ENCODE measurements at places on chromosomes 1 and 21.
A peak's percentile ranks its signal among the peaks of the same experiment; 100 is the strongest.

- DNase-seq = peak; percentile 25
Measured at GRCh38 chr1:92804721-92805201, 19.9 kb upstream of the EVI5 start.

- no peak for DNase-seq
Measured at GRCh38 chr1:12567288-12567819, 50.7 kb downstream of the DHRS3 start.

DNA sequence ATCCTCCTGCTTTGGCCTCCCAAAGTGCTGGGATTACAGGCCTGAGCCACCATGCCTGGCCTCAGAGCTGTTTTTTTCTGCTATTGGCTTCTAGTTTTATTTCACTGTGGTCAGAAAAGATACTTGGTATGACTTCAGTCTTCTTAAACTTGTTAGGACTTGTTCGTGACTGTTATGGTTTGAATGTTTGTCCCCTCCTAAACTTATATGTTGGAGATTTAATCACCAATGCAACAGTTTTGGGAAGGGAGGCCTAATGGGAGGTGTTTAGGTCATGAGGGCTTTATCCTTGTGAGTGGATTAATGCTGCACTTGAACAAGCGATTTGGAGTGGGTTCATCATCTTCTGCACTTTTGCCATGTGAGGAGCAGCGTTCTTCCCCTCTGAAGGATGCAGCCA, 24.5 kb upstream of the SOD1 start:
- DNase-seq = no peak

DNA sequence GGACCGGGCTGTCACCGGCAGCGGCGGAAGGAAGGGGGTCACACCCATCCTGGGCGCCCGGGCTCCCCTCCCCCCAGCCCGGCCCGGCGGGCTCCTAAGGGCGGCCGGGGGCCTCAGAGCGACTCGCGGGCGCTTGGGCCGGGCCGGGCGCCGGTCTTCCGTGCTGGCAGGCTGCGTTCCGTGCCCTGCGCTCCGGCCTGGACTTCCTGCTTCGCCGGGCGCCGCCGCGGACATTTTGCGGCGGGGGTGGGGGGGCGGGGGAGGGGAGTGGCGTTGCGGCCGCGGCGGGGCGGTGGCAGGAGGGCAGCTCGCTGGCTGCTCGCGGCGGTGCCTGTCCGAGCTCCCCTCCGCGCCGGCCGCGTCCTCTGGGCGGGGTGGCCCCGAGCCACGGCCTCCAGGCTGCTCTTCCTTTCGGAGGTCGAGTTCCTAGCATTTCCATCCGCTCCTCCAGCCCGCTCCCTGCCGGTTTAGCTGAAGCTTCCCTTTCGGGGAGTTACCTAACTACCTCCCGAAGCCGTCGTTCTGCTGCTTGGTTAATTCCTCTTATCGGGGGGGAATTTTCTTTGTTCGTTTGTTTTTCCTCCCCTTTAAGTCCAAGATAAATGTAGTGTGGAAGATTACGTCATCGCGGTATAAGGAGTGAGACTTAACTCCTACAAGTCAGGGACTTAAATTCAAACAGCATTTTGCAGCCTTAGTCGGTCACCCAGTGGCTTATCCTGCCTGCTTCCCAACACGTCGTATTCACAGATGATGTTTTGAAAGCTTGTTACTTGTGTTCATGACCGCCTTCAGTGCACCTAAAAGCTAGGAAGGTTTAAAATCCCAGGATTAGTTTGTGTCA, 730 bp downstream of the CDC42 start:
- peak; percentile 80 for DNase-seq

DNA sequence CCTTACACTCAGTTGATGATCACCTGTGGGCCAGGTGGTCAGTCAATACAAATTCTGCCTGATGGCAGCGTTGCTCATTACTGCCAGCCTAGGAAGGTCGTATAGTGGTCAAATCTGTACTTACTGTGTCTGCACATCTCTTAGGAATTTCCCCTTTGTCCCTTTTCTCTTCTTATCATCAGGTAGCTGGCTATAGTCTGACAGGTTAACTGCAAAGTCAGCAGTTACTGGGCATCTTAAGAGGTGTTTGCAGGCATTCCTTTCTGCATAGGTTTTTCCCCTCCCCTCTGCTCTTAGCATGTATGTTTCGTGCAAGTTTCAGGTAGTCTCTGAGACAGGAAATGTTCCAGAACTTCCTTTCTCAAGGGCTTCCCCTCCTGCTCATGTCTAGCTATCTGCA, 298.7 kb downstream of the LRRIQ3 start:
- DNase-seq = no peak

DNA sequence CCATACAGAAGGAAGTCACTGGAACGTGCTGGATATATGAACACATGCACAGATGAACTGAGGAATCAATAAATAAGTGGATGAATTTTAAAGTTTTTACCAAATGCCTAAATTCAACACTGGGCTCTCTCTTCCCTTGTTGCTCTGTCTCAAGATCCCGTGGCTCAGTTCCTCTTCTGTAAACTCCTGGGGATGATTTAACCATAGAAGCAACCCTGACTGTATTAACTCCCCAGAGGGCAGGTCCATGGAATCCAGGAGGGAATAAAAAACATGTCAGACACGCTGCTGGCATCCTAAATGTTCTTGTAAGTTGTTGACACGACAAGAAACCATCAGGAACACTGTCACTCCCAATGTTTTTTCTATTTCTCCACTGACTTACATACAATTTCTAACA, 45.3 kb upstream of the GPR157 start:
- no peak for DNase-seq

DNA sequence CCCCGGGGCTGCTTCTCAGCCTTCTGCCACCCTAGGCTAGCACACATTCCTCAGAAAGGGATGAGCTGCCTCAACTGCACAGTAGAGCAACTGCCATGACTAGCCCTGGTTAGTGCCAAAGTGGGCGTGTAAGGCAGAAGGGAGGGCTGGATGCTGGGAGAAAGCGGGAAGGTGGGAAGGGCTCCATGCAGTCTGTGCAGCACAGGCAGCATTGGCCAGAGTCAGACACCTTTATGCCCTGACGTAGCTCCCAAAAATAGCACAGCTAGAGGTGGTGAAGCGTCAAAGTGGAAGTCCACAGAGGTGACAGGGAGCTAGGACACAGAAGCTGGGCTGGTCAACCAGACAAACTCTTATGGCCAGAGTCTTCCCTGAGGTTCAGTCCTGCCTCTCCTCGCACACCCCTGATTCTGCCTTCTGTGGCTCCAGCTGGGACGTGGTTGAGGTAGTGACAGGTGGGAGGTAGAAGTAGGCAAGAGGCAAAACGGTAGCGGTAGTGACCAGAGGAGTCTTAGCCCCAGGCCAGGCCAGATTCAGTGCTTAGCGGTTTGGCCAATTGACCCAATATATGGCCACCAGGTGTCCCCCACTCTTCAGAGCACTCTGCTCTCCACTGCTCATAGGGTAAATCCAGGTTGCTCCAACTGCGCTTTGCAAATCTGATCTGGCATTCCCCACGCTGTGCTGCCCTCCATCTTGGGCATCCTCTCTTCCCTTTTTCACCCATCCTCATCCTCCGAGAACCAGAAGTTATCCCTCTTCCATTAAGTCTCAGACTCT, 45.6 kb downstream of the DDX20 start:
- DNase-seq = no peak

DNA sequence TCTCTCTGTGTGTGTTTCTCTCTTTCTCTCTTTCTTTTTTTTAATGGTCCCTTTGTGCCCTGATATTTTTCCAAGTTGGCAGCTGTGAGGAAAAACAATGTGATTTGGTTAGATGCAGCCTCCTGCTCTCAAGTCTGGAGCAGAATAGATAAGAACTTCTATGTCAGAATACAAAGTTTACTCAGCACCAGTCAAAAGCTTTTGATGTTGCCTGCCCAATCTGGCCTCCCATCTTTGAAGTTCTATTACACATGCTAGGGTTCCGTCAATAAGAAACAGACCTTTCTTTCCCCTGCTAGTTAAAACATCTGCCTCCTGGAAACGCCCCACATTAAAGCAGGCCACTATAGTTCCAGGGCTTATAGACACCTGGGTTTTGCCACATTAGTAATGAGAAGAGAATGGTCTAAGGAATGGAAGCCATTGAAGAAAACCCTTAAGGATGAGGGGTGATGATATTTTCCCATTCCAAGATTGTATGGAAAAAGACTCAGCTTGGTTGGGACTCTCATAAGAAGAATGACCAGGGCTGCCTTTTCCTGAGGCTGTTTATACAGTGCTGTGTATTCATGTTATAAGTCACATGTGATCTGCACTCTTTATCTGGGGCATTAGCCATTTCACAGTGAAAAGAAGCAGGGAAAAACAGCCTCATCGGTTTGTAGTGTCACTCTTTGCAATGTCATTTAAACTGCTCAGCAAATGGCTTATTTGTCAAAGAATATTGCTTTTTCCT, 414.7 kb upstream of the PROX1 start:
- no peak for DNase-seq

DNA sequence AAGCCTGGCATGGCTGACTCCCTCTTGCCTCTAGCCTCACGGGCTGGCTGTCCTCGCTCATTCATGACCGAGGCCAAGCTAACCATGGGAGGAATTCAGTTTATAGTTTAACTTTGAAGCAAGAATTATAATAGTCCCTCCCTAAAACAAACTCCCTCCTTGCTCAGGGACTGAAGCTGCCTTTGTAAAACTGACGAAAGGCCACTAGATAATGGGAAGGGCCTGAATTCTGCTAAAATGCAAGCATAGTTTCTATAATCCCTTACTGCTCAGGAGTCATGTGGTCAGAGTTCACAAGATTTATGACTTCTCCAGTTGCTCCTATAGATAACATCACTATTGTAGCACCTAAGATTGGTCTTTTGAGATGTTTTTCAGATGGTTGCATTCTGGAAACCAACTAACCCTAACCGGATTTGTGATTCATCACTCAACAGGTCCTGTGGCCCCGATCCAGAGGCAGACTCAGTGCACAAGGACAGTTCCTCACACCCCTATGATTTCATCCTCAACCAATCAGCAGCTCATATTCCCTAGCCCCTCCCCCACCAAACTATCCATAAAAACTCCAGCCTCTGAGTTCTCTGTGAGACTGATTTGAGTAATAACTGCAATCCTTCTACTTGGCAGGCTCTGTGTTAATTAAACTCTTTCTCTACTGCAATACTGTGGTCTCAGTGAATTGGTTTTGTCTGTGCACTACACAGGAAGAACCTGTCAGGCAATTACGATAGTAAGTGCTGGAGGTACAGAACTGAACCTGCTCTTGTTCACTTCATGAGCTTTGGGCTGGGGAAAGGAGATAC, 26.4 kb downstream of the HHIPL2 start:
- no peak for DNase-seq

DNA sequence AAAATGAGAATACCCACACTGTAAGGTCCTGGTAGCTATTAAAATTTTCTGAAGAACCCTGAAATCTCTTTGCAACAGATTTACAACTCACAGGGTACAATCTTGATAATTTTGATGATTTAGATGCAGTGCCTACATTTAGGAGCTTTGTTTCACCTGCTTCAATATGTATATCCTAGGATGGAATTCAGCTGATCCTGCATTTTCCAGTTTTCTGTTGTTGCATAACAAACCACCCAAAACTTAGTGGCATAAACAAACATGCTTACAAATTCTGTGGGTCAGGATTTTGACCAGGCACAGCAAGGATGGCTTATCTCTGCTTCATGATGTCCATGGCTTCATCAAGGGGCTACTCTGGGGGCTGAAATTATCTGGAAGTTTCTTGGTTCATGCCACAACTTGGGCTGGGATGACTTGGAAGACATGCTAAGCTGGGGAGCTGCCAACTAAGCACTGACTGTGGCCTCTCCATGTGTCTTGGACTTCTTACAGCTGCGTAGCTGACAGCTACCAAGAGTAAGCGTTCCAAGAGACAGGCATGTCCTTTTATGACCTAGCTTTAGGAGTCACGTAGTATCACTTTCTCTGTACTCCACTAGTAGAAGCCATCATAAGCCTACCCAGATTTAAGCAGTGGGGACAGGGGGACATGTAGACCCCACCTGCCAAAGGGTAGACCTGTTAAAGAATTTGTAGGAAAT, 108.5 kb downstream of the CACHD1 start:
- no peak for DNase-seq

GRCh38 chr1:112506306-112506705, 2.5 kb upstream of the WNT2B start:
- no peak for DNase-seq

DNA sequence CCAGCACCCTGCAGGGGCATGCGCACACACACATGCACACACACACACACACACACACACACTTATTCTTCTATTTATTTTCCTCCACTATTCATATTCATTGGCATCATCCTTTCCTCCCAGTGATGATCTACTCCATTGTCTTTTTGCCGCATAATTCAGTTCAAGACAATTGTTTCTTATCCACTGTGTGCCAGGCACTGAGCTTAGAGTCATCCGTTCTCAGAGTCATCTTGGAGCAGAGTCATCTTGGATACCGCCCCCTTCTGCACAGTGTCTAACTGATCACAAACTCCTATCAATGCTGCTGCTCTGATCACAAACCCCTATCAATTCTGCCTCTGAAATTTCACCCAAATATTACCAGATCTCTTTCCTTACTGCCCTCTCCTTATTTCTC, 102.8 kb upstream of the PROX1 start:
- DNase-seq = no peak

DNA sequence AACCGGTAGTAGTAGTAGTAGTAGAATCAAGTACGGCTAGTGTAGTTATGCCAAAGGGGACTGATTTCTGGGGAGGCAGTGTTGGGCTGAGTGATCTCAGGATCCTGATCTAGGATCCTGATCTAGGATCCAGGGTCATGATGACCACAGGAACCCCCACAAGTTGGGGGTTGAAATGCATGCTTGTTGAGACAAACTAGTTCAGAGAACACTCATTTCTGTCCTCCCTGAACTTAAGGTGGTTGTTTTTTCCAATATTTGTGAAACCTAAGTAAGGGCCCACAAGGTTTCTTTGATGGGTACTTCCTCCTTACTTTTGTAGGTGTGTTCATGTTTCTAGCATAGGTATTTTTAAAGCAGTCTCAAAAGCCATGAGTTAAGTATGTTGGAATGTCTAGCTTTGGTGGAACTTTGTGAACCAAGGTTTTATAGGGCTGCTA, 33.9 kb upstream of the PDC start:
- DNase-seq = no peak

GRCh38 chr1:43305926-43306687, 5.3 kb downstream of the TIE1 start:
- peak; percentile 31 for DNase-seq

GRCh38 chr1:232943679-232944252, 6.6 kb upstream of the NTPCR start:
- DNase-seq = no peak

DNA sequence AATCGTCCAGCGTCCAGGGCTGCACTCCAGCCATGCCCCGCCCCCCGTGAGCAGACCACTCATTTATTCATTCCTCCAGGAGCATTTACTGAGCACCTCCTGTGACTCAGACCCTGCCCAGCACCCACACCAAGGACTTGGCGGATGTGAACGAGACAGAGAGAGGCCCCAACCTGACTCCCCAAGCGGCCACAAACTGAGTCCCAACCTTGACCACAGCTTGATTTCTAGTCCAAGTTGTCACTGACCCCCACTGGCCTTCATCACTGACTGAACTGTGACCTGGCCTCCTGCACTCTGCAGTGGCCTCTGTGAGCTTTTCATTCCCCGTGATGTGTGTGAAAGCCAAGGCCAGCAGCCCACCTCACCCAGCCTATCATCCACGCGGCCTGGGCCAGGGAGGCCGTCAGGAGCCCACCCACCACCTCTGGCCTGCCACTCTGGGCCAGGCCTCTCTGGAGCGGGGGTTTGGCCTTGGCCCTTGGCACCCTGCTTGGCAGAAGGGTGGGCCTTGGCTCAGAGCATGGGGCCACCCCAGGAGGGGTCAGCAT, 19.3 kb upstream of the RUNX3 start:
- DNase-seq = no peak

GRCh38 chr1:156468693-156469345, 31.8 kb downstream of the MEF2D start:
- no peak for DNase-seq

- no peak for DNase-seq
Measured at GRCh38 chr1:16298653-16299052, 53.6 kb downstream of the FBXO42 start.

- no peak for DNase-seq
Measured at GRCh38 chr1:115337276-115337632, 795 bp downstream of the NGF start.
